Nephron progenitor cell (in vitro differentiated cells): ENCODE measurements at places on chromosomes 3 and 15.

DNA sequence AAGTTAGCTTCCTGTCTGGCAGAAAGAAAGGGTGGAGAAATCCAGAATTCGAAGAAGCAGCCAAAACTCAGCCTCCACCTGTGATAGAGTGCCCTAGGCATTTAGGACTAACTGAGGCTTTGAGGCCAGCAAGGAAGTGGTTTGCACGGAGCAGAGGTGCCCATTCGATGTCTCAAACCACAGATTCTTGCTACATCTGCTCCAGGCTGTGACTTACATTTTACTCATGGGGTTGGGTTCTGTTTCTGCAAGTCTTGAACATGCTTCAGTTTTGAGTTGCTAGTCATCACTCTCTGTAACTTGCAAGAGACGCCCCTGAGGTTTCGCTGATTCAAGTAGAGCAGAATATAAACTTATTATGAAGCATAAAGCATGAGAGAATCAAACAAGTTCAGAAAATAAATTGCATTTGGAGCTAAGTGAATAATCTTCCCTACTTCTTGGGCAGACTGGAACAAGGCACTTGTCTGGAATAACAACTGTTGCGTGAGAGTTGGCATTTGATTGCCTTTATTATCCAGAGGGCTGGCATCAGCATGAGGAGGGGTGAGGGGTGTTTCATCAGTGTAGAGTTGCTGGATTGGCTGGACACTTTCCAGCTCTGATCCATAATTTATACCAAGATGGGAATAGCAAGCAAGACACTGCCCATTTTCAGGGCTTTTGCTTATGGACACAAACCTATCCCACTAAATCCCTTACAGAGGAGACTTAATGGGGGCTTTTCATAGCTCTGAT lies 256.5 kb downstream of the AGBL1 start:
- DNase-seq = no peak

- DNase-seq = no peak
These were observed 20.5 kb downstream of the ALCAM start for GRCh38 chr3:105387122-105387751.

DNA sequence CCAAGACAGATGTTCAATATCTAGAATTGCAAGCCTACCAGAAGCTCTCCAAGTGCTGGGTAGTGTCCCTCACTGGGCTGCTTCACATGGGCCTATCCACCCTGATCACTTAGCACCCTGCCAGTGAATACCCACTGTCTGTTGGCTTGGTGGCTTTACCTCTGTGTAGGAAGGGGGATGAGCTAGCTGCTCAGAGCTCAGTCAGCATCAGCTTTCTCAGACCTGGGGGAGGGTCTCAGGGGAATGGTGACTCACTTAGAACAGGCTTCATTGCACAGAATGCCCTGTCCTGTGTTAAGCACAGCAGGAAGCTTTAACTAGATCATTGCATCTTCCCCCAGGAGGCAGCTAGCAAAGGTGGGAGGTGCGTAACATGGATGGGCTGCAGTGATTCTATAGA lies 209.8 kb downstream of the PDCD6IP start:
- DNase-seq = peak; percentile 20

DNA sequence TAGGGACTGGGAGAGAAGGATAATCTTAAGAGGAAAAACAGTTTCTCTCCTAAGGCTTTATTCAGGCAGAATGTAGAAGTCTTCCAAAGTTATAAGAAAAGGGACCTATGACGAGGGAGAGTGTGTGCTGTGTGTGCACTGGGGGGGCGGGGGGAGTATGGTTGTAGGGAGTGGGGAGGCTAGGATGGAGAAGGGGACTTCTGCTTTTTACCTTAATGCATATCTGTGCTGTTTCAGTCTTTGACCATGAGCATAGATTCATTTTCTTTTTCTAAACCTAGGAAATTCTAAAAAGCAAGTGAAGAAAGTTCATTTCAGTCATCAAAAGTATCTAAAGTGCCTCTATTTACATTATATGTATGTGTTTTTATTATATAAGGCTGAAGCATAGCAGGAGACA lies 52.6 kb upstream of the RASA2 start:
- DNase-seq = no peak

DNA sequence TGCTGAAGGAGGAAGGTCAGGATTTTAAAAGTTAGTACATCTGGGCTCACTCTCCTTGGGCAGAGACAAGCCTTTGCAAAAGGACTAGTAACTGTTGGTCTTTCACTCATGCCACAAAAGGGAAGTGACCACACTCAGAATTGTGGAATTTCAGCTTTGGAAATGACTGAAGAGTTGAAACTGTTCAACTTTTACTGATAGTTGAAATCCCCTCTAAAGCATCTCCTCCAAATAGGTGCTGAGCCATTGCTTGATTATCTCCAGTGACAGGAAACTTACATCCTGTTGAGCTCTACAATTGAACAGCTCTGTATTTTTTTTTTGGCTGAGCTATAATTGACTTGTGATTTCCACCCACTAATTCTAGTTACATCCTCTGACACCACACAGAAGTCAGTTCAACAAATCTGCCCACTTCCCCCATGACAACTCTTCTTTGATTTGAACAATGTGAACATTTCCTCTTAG lies 254.8 kb upstream of the TPRG1 start:
- DNase-seq = no peak
